Globus pallidus (tissue), 1 donor: ENCODE measurements at places on chromosomes 3 and 15.

- DNase-seq = no peak
Observed at GRCh38 chr3:111366515-111366914, 175.5 kb upstream of the CD96 start.

GRCh38 chr3:195113536-195114425 is 157.2 kb downstream of the XXYLT1 start:
- DNase-seq = no peak

DNA sequence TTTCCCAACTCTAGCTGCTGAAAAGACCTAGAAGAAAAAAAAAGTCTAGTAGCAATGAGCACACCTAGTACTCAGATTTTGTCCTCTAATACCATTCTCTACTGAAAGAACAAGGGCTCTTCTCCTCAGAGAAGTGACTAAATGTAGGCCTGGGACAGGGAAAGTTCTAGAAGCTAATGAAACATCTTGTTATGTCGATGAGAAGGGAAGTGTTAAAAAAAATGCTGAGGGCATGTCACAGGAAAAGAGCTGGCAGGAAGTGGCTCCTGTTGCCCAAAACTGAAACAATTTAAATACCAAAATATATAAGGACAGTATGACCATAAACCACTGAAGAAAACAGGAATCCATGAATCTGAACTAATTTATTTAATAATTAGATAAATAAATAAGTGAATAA is 581.4 kb upstream of the TBL1XR1 start:
- DNase-seq = no peak

GRCh38 chr15:66233487-66234415 is 19.8 kb downstream of the MEGF11 start:
- DNase-seq = no peak

DNA sequence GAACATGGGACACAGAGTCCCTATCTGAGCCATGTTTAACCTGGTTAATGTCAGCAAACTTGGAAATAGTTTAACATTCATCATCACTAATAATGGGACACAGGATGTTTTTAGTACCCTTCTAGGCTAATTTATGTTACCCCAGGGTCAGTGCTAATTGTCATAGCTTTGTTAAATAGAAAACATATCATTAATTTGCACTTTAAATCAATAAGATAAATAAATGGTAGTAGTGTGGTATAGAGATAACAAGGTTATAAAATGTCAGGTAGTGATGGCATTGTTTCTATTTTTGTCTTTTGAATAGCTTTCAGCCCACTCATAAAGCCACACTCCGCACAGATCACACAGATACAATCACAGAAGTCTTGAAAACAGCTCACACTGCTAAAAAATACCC is 534.9 kb downstream of the MECOM start:
- DNase-seq = no peak

- no peak for DNase-seq
Observed at GRCh38 chr3:82942041-82942440, 1180.6 kb upstream of the GBE1 start.

GRCh38 chr3:60046210-60046609 is 996.4 kb upstream of the CFAP20DC start:
- DNase-seq = peak; percentile 17

- no peak for DNase-seq
Observed at GRCh38 chr3:16427103-16427965, 86.2 kb downstream of the RFTN1 start.

- no peak for DNase-seq
Observed at GRCh38 chr3:162192340-162193029, 695.9 kb downstream of the OTOL1 start.

GRCh38 chr3:24390169-24391130 is 104.2 kb downstream of the THRB start:
- DNase-seq = no peak

DNA sequence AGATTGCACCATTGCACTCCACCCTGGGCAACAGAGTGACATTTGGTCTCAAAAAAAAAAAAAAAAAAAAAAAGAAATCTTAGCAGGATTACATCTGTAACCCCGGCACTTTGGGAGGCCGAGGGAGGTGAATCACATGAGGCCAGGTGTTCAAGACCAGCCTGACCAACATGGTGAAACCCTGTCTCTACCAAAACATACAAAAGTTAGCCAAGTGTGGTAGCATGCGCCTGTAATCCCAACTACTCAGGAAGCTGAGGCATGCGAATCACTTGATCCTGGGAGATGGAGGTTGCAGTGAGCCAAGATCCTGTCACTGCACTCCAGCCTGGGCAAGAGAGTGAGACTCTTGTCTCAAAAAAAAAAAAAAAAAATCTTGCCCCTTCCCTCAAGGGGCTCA is 40.4 kb downstream of the LIPC start:
- DNase-seq = no peak

- DNase-seq = no peak
Observed at GRCh38 chr3:168322941-168323340, 227.2 kb upstream of the GOLIM4 start.

DNA sequence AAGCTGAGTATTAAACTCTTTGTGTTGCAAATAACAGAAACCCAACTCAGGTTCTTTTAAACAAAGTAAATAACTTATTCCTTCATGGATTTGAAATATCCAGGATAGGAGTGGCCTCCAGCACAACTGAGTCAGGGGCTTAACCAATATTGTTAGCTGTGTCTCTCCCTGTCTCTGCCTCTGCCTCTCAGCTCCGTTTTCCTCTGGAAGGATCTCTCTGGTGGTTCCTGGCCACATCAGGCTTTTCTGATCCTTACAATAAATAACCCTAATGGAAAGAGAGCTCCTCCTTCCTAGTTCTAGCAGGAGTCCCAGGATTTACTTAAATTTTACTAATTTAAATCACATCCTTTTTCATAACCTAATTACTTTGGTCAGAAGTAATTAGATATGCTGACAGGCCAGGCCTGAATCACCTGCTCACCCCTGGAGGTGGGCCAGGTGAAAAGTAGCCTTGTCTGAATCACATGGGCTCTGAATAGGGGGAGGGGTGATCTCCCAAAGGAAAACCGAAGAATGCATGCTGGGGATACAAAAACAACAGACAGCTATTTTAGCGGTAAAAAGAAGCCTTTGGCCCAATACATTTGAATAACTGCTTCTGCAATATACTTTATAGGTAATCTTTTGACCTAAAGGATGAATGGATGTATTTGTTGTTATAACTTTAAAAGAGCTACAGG is 75.4 kb downstream of the REC114 start:
- DNase-seq = no peak

GRCh38 chr3:36595511-36595910 is 168.8 kb downstream of the DCLK3 start:
- no peak for DNase-seq

GRCh38 chr3:17972959-17973906 is 230.8 kb upstream of the TBC1D5 start:
- DNase-seq = no peak

- DNase-seq = no peak
Observed at GRCh38 chr3:157104928-157105652, 54.9 kb downstream of the CCNL1 start.

- no peak for DNase-seq
Observed at GRCh38 chr15:77836121-77836692, 203.5 kb upstream of the LINGO1 start.

GRCh38 chr3:189316296-189317019 is 144.7 kb downstream of the TPRG1 start:
- DNase-seq = no peak

DNA sequence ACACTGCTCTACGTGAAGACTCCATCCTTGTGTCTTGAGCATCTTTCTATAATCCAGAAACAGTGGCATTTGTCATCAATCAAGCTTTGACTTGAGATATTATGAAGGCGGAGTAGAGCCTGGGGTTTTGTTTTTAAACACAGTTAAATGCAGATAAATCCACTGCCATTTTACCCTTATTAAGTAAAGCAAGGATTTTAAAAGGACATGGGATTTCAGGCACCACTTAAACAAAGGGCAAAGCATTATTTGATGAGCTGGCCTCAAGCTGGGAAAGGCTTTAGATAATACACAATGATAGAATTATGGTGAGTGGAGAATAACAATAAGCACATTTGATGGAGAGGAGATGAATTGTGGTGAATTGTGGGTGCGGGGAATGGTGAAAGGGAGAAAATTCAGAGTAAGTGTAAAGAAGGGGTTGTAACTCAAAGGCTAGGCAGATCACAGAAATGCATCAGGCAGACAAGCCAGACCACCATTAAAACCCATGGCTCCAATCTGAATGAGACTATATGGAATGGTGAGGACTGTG is 54.9 kb upstream of the GLCE start:
- DNase-seq = no peak

DNA sequence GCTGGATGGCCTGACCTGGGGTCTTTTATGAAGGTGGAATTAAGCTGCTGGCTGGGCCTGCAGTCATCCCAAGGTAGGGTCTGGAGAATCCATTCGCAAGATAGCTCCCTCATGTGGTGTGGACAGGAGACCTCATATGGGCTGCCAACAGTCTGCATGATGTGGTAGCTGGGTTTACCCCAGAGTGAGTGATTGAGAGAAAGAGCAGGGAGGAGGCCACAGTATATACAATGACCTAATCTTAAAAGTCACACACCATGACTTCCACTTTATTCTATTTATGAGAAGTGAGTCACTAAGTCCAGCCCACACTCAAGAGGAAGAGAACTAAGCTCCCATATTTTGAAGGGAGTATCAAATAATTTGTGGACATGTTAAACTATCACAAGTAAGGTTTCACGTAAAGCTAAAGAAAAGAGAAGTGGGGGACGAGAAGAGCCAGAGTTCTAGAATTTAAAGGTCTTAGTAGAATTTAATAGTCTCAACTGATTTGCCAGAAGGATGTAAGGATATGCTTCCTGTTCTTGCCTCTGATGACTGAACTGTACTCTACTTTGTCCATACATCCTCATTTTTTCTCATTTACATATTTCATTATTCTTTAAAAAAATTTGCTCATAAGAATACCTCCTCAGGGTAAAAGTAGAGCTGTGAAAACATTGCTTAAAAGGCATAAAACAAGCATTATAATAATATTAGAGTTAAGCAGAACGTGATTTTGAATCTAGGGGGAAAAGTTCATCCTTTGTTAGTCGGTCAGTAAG is 184.4 kb downstream of the PEX5L start:
- no peak for DNase-seq

DNA sequence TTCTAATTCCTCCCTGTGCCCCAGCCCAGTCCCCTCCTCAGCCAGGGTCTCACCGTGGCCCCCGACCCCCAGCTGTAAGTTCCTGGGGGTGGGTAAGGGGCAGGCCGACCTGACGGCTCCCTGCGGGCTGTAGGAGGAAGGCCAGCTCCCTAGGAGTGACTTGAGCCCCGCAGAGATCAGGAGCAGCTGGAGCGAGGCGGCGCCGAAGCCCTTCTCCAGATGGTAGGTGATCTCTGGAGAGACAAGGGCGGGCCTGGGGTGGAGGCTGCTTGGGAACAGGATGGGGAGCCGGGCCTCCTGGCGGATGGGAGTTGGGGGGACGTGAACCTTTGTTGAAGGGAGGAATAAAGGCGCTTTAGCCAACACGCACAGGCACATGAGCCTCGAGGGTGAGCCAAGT is 4.2 kb downstream of the SLC28A1 start:
- DNase-seq = no peak

DNA sequence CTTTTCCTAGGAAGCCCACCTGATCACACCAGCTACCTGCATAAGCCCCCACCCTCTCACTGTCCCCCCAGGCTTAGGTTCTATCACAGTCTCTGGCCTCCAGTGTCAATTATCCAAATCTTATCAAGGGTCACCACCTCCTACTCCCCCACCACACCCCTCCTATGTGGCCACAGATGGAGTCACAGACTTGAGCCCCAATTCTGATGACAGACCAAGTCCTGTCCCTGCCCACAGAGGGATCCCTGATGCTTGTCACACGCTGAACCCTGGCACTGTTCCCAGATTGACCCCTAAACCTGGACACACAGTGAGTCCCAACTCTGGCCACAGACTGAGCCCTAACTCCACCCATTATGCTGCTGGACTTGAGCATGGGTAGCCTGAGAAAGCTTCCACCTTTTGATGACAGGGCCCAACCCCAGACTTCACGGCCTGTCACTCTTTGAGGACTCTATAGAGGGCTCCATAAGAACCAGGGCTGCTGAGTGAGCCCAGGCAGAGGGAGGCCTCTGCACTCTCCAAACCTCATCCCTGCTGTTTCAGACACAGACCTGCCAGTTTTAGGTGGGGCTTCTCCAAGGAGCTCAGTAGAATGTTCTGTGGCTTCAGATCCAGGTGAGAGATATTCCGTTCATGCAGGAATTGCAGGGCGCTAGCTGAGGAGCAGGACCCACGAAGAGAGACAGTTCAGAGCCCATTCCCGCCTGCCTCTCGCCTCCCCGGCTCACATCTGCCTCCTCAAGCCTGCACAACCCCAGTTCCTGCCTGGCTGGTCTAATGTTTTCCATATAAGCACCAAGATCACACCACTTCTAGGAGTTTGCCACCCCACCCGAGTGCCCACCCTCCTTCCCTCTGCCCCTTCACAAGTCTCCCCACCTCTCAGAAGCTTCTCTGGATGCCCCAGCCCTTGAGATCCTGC is 1.8 kb downstream of the ULK3 start:
- no peak for DNase-seq

DNA sequence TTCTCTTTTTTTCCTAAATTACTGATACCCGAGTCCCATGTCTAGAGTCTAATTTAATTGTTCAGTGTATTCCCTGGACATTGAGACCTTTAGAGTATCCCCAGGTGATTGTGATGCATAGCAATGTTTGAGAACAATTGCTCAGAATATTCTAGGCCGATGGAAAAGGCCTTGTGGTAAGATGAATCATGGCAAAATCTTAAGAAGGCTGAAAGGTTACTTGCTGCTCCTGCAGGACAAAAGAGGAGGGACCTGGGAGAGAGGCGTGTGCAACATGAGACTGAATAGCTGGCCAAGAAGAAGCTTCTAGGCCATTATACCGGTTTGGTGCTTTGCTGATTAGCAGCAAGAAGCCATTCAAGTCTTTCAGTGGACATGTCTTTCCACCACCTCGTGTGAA is 256.6 kb downstream of the ROBO2 start:
- no peak for DNase-seq

GRCh38 chr3:160921020-160921635 is 165.1 kb downstream of the PPM1L start:
- peak; percentile 21 for DNase-seq

GRCh38 chr3:40086890-40087883 is 222.3 kb upstream of the EIF1B start:
- no peak for DNase-seq

DNA sequence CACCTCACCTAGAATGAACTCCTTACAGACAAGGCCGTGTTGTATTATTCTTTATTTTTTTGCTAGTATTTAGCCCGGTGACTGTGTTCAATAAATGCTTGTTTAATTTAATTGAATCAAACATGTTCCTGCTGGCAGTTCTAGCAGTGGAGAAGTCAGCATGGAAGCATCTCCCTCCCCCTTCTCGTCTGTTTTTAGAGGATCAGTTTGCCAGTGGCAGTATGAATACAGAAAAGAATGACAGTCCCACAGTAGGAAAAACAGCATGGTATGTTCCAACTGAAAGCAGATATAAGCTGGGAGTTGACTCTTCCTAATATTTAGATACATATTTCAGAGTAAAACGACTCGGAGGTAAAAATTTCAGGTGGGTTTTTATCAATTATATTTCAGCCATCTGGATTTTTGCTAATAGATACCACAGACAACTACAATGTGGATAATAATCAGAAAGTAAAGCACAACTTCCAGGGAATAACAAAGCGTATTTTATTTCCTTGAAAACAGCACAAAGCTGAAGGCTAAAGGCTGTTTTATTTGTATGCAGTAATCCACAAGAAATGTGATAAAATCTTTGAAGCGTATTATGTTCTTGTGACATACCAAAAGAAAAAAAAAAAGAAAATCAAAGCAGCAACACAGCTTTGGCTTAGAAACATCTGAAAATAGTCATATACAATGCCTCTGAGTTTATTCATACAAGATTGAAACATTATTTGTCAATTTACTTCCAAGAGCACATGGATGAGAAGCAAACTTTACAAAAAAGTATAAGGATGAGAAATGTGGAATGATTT is 244.5 kb upstream of the KCNMB2 start:
- no peak for DNase-seq

GRCh38 chr3:30273304-30274072 is 332.9 kb upstream of the TGFBR2 start:
- no peak for DNase-seq
